Fibroblast of skin of left biceps (primary cell): ENCODE measurements at places on chromosomes 6 and 20.

- no peak for DNase-seq
These were observed 160.2 kb downstream of the SYNDIG1 start for GRCh38 chr20:24629668-24630067.

DNA sequence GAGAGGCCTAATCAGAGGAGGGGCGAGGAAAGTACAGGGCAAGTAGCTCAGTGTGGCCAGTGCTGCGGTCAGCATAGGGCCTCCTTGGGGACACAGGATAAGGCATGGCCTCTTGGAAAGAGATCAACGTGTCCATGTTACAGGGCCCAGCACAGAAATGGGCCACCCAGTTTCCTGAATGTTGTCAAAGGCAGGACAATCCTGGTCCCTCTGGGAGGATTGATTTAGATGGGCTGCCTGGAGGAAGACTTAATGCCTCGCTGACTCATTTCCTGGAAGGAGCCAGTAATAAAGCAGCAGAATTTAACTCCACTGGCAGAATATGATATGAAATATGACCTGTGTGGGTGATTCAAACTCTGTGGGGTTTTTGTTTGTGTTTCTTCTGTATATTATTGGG lies 16.6 kb downstream of the DDO start:
- no peak for DNase-seq

GRCh38 chr6:75906871-75907270 lies 157.8 kb downstream of the MYO6 start:
- no peak for DNase-seq

- no peak for DNase-seq
These were observed 300.4 kb upstream of the MARCKS start for GRCh38 chr6:113556775-113557174.

DNA sequence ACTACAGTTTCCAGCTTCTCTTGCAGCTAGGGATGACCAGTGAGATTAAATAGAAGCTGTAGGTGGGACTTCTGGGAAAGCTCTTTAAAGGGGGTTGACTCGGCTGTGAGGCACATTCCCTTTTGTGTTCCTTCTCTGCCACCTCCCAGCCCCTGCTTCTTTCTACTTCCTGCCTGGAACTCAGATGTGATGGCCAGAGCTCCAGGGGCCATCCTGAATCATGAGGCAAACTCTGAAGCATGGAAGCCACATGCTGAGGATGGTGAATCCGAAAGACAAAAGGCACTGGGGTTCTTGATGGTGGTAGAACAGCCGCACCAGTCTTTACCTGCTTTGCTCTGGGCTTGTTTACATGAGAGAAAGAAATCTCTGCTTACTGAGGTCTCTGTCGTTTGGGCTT lies 9.1 kb downstream of the CEBPB start:
- no peak for DNase-seq

- no peak for DNase-seq
These were observed 16.5 kb downstream of the PPP1R10 start for GRCh38 chr6:30600451-30600961.

DNA sequence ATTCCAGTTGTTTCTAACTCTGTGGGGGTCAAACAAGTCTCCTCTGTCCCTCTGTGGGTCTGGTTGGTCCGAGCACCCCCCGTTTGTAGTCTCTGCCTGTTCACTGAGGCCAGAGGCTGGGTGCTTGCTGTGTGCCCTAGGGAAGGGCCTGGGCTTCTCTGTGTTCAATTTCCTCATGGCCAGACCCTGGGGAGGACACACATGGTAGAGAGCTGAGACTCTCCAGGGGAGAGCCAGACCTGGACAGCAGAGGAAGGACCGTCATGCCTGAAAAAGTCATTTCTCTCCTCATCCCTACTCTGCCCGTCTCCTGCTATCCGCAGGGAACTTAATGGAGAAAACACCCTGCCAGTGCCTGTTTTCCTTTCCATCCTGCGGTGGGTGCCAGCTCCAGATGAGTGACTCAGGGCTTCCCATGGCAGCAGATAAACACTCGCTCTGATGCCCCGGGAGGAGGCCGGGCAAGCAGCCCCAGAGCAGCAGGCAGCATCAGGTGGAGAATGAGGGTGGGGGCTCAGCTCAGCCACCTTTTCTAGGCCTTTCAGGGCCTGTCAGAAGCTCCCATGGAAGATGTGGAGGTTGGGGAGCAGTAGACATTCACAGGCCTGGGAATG lies 51.9 kb downstream of the SNAI1 start:
- no peak for DNase-seq

DNA sequence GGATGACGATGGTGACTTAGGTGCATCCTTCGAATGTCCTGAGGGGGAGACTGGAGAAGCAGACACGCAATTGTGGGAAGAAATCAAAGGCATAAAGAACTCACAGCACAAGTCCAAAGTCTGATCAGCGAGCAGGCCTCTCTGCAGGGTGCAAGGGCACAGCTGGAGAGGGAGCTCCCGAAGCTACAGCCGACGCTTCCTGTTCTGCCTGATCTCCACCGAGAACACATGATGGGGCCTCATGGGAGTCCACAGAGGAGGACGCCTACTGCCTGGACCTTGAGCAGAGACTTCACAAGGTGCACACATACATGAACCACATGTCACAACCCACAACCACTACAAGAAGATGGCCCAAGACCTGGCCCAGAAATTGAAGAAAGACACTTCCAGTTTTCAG lies 51.4 kb downstream of the RIN2 start:
- no peak for DNase-seq

- peak; percentile 26 for DNase-seq
These were observed 118.3 kb downstream of the STXBP5 start for GRCh38 chr6:147322299-147323162.

- no peak for DNase-seq
These were observed 121.6 kb downstream of the ARMC2 start for GRCh38 chr6:108969776-108970175.

DNA sequence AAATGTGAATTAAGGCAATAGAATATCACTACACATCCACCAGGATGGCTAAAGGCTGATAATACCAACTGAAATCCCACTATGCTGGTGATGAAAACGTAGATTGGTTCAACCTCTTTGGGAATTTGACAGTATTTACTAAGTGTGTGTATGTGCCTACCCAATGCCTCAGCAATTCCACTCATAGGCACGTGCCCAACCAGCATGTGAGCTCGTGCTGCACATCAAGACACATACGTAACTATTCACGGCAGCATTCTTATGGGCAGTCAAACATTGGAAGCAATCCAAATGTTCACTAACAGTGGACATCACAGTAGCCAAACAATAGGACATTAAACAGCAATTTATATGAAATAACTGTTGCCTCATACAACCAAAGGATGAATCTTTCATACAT lies 15.7 kb upstream of the AFDN start:
- no peak for DNase-seq

DNA sequence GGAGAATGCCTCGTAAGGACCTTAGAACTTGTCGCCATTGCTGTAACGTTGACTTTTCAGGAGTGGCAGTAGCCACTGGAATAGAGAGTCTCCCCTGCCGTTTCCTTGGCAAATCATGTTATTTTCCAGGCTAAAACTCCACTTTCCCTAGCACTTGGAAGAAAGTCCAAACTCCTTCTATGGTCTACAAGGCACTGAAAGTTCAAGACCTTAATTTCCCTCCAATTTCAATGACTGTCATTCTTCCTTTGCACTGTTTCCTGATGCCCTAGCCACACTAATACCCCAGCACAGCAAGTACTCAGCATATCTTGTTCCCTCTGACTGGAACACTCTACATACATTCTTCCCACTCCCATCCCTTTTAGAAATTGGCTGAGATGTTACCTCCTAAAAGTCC lies 1.8 kb upstream of the TBPL1 start:
- DNase-seq: no peak

DNA sequence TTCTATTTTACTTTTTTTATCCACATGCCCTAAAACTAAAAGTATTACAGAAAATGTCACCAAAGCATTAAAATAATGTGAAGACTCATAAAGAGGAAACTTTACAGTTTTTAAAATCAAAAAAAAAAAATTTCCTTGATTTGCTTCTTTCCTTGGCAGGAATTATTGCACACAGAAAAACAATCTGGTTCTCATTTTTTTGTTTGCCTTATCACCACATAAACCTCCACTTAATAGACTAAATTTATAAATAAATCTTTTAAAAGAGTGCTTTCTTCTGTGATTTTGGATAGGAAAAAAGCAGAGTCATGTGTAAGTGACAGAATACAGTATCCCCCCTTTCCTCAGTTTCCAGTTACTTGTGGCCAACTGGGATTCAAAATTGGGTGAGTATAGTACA lies 695.1 kb upstream of the CITED2 start:
- DNase-seq: no peak

GRCh38 chr6:15255481-15255880 lies 9.6 kb downstream of the JARID2 start:
- no peak for DNase-seq

- DNase-seq: no peak
These were observed 214.3 kb downstream of the DLL1 start for GRCh38 chr6:170076466-170077165.

- no peak for DNase-seq
These were observed 62.3 kb downstream of the STK4 start for GRCh38 chr20:45028424-45029136.

DNA sequence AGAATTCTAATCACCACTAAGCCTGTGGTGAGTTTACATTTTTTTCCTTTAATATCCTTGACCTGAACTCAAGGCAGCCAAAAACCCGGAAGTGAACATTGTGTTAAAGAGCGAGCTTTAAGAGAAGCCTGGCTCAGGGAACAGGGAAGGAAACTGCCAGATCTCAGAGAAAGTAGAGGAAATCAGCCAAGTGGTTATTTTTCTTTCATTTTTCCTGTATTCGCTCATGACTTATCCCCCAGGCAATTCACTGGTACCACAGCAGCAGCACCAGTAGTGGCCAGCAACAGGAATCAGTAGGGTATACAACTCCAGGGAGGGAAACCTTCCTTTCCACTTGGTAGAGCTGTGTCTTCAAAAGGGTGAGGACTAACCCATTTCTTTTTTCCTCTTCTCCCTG lies 89.6 kb upstream of the HMGCLL1 start:
- no peak for DNase-seq

GRCh38 chr6:80548532-80548931 lies 442.1 kb downstream of the BCKDHB start:
- peak; percentile 81 for DNase-seq

DNA sequence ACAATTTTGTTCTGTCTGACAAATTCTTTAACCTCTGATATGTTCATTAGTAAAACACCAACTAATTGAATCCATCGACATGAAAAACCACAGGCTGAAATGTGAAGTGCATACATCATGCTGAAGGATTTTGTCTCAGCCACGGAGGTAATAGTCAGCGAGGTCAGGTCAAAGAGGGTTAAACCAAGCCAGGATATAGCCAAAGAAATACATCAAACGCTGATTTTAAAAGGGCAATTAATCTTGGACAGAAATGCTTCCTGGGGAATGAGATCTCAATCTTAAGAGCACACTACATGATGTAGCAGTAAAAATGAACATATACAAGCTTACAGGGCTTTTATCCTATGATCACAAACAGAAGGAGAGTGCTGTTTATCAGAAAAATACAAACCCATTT lies 106.7 kb downstream of the PRDM1 start:
- peak; percentile 72 for DNase-seq

- DNase-seq: no peak
These were observed 3.0 kb downstream of the YWHAB start for GRCh38 chr20:44888226-44889103.

DNA sequence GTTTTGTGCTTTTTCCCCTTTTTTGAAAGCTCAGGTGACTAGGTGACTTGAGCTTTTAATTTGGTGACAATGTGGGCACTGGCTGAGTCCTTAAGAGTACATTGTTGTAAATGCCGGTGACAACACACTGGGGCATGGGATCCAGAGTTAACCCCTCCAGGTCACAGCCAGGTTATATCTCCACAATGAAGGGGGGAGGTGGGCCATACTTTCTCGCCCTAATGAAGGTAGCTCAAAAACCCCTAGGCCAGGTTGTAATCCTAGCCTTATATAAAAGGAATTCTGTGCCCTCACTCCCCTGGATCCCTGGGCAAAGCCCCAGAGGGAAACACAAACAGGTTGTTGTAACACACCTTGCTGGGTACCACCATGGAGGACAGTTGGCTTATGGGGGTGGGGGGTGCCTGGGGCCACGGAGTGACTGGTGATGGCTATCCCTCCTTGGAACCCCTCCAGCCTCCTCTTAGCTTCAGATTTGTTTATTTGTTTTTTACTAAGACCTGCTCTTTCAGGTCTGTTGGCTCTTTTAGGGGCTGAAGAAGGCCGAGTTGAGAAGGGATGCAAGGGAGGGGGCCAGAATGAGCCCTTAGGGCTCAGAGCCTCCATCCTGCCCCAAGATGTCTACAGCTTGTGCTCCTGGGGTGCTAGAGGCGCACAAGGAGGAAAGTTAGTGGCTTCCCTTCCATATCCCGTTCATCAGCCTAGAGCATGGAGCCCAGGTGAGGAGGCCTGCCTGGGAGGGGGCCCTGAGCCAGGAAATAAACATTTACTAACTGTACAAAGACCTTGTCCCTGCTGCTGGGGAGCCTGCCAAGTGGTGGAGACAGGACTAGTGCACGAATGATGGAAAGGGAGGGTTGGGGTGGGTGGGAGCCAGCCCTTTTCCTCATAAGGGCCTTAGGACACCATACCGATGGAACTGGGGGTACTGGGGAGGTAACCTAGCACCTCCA lies 2.2 kb upstream of the VEGFA start:
- no peak for DNase-seq

DNA sequence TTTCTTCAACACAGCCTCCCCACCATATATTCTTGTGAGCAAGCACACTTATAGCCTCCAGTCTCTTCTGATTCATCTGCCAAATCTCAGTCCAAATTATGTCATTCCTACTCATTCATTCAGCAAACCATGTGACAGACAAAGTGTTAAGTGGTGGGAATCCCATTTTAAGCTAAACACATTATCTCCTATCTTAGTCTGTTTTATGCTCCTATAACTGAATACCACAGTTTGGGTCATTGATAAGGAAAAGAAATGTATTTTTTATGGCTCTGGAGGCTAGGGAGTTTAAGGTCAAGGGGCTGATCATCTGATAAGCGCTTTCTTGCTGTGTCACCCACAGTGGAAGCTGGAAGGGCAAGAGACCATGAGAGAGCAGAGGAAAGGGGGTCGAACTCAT lies 23.9 kb upstream of the SMIM13 start:
- no peak for DNase-seq

GRCh38 chr20:3330046-3330741 lies 77.3 kb downstream of the DNAAF9 start:
- peak; percentile 20 for DNase-seq

- no peak for DNase-seq
These were observed 121.1 kb downstream of the FOXA2 start for GRCh38 chr20:22462975-22463914.

DNA sequence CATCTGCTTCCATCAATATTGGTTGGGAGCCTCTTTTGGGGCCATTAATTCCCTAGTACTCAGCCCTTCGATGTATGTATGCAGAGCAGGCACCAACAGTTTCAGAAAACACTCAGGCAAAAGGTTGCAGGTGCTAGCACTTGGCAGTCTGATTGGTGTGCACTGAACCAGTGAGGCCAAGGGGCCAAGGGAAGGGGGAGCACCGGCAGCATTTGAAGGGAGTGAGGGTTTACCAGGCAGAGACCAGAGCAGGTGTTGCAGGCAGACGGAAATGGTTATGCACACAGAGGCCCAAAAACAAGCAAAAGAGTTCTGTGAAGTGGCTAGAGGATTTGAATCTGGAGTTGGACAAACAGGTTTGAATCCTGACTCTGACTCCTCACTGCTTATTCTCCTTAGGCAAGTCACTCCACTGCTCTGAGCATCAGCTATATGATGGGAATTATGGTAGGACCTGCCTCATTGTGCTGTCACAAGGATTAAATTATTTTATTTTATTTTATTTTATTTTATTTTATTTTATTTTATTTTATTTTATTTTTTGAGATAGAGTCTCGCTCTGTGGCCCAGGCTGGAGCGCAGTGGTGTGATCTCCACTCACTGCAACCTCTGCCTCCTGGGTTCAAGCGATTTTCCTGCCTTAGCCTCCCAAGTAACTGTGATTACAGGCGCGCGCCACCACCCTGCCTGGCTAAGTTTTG lies 58.1 kb upstream of the SHLD1 start:
- DNase-seq: no peak
